ENCODE measurements at places on chromosomes 6 and 20.

- no peak for DNase-seq
Observed at GRCh38 chr6:3835055-3835731, 14.0 kb upstream of the FAM50B start.

DNA sequence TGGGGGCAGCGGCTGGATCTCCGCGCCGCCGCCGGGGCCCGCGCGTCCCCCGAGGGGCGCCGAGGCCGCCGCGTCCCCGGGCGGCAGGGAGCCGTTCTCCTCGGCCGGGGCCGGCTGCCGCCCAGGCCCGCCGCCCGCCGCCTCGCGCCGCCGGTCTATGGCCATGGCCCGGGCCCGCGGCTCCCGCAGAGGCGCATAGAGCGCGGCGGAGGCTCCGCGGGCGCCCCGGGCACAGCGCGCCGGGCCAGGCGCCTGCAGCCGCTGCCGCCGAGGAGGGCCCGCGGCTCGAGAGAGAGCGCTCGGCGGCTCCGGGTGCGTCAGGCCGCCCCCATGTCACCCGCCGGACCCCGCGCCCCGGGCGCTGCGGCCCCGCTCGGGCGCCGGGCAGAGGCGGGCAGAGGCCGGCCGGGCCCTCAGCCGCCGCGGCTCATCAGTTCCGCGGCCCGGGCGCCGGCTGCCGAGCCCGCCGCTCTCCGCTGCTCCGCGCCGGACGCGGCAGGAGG, 404 bp downstream of the SLC22A23 start:
- DNase-seq = no peak

GRCh38 chr6:45448417-45449389, 71.0 kb upstream of the SUPT3H start:
- DNase-seq = no peak

DNA sequence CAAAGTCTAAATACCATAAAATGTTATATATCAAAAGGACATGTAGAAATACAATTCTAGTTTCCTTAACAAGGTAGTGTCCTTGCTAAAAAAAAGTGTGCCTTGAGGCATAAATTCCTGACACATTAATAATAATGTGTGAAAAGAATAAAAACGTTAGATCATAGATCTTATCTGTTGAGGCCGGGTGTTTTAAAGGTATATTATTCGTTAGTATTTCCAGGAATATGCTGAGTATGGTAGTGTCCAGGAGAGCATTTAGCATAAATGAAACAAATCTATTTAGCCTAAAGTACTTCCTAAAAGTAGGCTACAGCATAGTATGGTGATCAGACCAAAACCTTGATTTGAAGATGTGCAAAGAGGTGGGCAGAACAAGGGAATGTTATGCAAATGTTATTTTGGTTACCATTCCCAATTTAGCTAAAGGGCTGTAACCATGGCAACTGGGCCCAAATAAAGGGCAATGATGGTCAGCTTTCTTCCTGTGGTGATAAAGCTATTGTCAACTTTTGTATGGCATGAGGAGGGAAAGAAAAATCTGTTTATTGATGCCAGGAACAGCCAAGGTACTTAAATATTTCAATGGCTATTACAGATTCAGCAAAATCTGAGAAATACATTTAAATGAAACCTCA, 18.9 kb downstream of the MKKS start:
- no peak for DNase-seq

DNA sequence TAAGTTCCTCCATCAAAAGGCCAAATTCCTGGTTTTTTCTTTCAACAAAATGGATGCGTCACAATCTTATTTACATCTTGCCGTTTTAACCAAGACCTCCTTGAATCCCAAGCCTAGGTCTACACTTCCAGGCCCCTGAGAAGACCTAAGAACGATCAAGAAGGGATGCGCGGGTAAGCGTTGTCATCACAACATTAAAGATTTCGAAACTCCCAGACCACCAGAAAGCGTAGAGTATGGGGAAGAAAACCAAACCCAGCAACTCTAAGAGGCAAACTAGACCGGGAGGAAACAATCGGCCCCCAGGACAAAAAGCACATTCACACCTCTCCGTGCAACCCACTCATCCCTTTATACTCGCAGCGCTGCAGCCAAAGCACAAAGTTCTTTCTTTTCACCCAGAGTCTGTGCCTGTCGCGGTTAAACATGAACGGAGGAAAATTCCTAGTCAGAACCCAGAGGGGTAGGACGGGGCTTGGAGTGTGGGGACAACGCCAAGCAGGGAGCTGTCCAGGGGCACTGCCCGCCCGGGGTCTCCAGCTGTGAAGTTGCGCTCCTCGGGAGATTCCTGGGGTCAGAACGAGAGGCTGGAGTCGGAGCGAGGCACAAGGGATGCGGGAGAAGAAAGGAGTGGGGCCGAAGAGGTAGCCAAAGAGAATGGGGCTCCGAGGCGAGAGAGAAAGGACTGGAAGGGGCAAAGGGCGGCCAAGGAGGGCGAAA, 725 bp downstream of the OSER1 start:
- DNase-seq = no peak

Measured in stimulated activated CD8-positive, alpha-beta memory T cell treated with anti-CD3 and anti-CD28 coated beads, Interleukin-7, amount 100 ng/mL, for 1 hour (primary cell).